Stimulated activated CD4-positive, alpha-beta T cell treated with anti-CD3 and anti-CD28 coated beads, Interleukin-1b, Interleukin-23, amount 100 ng/mL, for 1 hour (primary cell): ENCODE measurements at places on chromosomes 4 and X.

DNA sequence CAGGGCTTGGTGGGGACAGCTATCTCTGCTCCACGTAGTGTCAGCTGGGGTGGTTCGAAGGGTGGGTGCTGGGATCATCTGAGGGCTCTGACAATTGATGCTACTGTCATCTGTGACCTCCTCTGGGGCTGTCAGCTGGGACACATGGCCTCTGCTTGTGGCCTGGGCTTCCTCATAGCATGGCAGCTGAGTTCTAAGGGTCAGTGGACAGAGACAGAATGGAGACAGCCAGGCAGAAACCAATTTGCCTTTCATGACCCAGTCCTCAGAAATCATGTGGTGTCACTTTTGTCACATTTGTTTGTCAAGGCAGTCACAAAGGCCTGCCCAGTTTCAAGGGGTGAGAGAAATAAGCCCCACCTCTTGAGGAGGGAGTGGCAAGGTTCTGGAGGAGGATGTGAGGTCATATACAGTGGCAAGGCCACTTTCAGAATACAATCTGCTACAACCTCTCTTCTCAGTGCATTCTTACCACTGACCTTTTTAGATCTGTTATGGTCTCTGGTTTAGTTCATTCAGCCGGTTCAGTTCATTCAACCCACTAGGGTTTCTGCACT, 103.6 kb upstream of the BCOR start:
- DNase-seq, result no peak

- no peak for DNase-seq
Measured at GRCh38 chr4:154519214-154519613, 27.6 kb upstream of the DCHS2 start.

DNA sequence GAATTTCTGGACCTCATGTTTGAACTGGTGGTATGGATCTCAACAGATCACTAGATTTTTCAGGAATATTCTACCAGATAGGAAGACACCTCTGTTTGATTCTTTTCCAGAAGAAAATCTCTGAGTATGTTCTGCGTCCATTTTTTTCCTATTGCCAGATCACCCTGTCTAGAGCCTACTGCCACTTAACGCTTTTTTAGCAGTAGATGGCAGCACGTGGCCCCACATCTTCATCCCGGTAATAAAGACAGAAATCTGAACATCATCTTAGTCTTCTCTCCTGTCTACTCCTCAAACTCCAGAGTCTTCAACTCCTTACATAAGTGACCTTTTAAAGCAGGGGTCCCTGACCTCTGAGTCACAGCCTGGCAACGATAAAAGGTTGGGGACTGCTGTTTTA, 184.7 kb downstream of the TMA16 start:
- DNase-seq, result no peak

DNA sequence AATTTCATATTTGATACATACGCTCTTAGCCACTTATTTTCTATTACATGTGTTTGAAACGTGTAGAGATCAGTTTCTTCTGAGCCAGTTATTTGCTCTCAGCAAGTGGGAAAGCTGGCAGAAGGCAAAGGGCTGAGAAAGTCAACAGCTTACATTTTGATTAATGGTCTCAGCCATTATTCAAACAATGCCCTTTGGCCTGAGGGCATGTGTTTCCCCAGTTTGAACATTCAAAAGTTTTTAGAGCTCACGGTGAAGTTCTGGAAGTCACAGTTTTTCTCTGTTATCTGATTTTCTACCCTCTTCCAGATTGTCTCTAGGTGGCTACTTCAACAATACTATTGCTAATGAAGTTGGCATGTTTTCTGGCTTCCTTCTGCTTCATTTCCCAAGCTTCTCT, 591.8 kb upstream of the CPEB2 start:
- no peak for DNase-seq

GRCh38 chr4:34619531-34620162, 1624.7 kb downstream of the ARAP2 start:
- DNase-seq, result no peak

- DNase-seq, result no peak
Measured at GRCh38 chr4:76178296-76178695, 30.1 kb upstream of the NUP54 start.

GRCh38 chr4:98204236-98204553, 57.0 kb upstream of the RAP1GDS1 start:
- DNase-seq, result no peak

- DNase-seq, result no peak
Measured at GRCh38 chrX:19403696-19404095, 60.0 kb downstream of the PDHA1 start.

GRCh38 chr4:21709761-21710160, 238.8 kb downstream of the KCNIP4 start:
- no peak for DNase-seq

- DNase-seq, result no peak
Measured at GRCh38 chr4:120870279-120870673, 52.2 kb downstream of the PRDM5 start.

GRCh38 chrX:20383477-20383876, 116.8 kb upstream of the RPS6KA3 start:
- no peak for DNase-seq

DNA sequence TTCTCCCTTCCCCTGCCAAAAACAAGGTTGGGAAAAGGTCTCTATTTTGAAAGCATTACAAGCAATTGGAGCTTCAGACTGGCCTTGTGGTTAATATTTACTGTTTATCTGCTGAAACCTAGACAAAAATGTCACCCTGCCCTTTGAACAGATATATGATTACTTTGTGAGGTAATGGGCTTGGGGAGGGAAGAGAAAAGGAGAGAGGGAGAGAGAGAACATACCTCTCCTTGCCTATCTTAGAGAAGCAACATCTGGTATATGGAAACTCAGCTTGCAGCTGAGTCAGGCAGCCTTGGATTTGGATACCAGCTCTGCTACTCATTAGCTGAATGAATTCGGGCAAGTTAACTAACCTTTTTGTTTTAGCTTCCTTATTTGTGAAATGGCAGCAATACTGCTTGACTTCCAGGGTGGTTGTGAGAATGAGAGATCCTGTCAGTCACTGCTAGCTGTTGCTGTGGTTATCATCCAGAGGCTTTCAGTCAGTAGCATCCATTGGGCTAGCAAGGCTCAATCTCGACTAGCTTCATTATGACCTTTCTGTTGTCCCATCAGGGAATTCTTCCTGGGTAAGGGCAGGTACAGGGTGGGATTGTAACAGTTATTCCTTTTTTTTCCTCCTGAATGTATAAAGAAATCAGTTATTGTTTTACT, 41.1 kb downstream of the ZFX start:
- DNase-seq, result no peak

DNA sequence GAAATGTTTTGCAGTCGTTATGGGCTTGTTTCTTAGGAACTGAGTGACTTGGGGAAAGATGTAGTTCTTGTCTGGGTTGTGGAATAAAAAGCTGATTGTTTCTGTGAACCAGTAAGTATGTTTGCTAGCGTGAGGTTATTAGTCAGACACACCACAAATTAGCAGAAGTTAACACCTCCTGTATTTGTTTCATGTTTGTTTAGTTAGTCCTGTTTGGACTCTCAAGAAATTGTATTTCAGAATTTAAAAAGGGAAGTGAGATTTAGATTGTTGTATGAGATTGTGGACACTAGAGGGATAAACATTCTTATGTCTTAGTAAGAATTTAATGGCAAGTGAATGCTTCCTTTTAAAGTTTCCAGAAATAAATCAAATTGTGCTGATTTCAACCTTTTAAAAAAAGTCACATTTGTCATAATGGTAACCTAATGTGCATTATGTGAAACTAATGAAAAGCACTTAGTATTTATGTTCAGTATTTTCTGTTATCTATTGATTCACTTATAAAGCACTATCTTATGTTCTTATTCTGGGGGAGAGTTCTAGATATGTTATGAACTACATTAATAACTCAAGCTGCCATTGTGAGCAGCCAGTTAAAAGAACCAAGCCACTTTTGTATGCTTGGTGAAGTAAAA, 25.6 kb downstream of the ATP10D start:
- DNase-seq, result no peak

DNA sequence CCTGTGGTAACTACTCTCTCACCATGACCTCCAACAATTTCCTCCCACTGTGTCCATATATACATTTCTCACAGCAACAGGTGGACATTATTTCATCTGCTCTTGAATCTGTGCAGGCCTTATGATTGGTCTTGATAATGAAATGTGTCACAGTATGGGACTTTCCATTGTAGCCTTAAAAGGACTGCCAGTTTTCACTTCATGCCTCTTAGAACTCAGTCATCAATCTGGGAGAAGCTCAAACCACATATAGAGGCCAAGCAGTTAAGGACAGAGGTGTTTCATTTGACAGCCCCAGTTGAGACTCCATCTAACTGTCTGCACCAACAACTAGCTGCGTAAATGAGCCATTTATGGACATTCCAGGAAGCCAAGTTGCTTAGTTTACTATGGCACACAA, 1534.8 kb downstream of the ARAP2 start:
- DNase-seq, result no peak

- DNase-seq, result no peak
Measured at GRCh38 chr4:154559141-154559493, 3.7 kb upstream of the FGB start.

DNA sequence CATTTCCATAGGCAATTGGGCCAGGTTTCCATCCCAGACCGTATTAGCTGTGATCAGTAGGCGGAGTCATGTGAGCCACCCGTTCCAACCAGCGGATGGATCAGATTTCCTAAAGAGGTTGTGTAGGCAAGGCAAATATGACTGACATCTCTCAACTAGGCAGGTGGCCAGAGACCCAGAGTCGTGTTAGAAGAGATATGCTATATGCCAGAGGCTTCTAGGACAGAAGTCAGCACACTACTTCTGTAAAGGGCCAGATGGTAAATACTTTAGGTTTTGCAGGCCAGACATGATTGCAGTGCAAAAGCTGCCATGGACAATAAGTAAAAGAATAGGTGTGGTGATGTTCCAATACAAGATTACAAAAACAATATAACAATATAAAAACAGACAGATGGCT, 788.4 kb downstream of the RPA4 start:
- DNase-seq, result no peak

DNA sequence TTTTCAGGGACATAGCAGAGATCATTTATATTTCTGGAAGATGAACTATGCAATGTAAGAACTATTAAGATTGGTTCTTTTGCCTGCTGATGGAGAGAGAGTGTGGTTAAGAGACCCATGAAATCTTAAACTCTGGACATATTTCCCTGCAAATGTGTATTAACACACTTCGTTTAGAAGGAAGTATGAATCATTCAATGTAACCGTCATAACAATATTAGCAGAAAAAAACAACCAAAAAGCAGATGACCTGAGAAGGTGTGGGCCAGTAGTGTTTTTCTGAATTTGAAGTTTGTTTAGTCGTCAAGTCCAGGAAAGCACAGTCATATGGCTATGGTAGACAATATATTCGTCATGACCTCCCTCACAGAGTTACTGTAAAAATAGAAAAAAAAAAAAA, 2.5 kb upstream of the TMPRSS11D start:
- no peak for DNase-seq
